ENCODE measurements at places on chromosomes 11 and 22. TPM values are rescaled to one million over a fixed set of nuclear protein-coding genes. Genes with fewer than 3 reads are reported as not detected.
A peak's percentile ranks its signal among the peaks of the same experiment; 100 is the strongest.

The B4GALNT4 gene
- total RNA-seq = 3.3 TPM

The PGA4 gene
- 0.52 TPM for total RNA-seq

The TSKU gene
- total RNA-seq = 38.4 TPM

The HSPB2 gene
- 3.1 TPM for total RNA-seq

The USP2 gene
- 63.6 TPM for total RNA-seq

The DEFB131B gene
- not detected for total RNA-seq

The TH gene
- not detected for total RNA-seq

The EMID1 gene
- 1.2 TPM for total RNA-seq

DNA sequence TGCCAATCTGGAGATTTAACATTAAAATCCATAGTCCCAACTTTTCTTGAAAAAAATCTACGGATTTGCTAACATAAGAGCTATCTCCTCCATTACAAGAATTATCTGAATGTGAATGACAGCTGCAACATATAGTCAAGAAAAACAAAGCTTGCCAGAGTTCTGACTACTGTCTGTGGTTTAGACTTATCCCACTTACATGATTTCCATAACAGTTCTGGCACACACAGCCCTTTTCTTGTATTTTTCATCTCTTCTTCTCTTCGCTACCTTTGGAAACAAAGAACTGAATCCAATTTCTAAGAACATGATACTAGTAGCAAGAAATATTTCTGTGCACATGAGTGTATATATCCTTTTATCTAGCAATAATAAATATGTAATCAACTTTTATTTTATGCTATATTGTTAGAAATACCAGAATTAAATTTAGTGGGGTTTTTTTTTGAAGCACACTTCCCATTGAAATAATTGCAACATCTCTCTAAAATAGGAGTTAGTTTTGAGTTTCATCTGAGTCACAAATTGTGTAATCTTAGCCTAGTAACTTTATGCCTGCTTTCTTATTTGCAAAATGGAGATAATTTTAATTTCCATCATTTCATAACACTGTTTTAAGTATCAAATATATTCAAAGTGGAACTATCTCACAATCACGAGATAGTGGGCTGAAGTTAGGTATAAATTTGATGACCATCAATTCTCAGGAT is 1217.6 kb downstream of the JRKL start:
- no peak for DNase-seq

DNA sequence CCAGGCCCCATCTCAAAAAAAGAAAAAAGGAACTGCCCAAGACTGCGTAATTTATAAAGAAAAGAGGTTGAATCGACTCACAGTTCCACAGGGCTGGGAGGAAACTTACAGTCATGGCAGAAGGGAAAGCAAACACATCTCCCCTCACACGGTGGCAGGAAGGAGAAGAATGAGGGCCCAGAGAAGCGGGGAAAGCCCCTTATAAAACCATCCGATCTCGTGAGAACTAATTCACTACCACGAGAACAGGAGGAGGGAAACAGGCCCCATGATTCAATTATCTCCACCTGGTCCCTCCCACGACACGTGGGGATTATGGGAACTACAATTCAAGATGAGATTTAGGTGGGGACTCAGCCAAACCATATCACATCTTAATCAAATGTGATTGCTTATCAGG is 82.2 kb downstream of the BUD13 start:
- no peak for DNase-seq

- DNase-seq = no peak
Measured at GRCh38 chr11:1197431-1197885, 25.4 kb upstream of the MUC5B start.

DNA sequence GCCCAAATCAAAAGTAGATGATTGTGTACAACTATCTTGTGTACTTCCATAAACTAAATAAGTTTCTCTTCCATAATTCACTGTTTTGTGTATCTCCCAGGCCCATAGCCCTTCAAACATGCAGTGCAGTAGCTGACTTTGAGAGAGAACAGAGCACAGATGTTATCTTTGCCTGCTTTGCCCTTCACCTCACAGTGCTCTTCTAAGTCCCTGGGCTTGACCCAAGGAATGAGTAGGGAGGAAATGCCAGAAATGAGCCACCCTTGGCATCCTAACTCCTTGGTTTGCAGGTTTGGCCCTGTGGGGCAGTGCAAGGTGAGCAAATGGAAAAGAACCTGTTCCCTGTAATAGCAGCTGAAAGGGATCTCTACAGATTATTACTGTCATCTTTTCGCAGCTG is 79.2 kb downstream of the STIM1 start:
- DNase-seq = no peak

GRCh38 chr22:44180706-44181032 is at the start of gene PARVG:
PARVG (plus strand) TSS chr22:44180925; CDS start chr22:44183330, 2,405 bp downstream.
- no peak for DNase-seq

DNA sequence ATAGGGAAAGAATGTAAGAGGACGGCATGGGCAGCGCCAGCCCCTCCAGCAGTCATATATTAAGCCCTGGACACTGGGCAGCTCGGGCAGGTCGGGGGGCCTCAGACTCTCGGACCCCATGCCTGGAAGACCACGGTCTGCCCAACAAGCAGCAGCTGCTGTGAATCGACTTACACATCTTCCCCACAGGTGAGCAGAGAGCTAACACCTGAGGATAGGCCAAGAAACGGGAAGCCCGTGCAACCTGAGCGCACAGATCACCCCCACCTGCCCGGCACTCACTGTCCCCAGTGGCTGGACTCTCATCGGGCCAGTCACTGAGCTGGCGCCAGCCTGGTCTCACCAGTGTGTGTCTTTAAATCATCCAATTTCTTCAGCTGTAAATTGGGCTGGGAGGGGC is 4.7 kb upstream of the TCF20 start:
- DNase-seq = no peak

DNA sequence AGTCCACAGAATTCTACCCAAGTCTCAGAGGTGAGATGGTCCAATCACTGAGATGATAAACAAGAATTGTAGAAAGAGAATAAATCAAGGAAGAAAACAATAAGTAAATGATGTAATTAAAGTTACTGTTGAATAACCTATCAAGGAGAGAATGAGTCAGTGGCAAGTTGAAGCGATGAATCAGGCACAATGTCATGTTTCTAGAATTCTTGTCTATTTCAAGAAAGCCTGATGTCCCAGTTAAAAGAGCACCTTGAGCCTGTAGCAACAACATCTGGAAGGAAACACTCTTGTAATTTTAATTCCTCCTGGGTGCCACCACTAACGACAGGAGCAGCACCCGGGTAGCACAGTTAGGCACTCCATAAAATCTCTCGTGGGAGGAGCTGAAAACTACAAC is 67.9 kb upstream of the SLC35C1 start:
- DNase-seq = no peak

GRCh38 chr22:26553056-26553752 is 36.7 kb downstream of the TPST2 start:
- no peak for DNase-seq

- DNase-seq = no peak
Measured at GRCh38 chr11:109972939-109973338, 120.3 kb upstream of the ZC3H12C start.

DNA sequence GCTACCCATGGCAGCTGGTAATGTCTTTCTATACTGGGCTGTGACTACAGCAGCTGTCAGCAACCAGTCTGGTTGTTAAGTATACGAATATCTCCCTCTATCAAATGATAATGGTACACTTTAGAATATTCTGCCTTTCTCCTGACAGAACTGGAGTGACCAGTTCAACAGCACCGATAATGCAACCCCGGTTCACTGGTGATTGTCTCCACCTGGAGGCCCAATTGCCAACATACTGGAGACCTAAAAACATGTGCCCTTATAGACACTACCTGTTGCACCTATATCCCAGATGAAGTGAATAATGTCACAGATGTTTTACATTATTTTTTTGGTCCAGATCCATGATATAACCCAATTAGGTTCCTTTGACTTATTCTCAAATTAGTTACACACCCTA is 21.1 kb downstream of the OR5P2 start:
- no peak for DNase-seq

GRCh38 chr11:62832336-62833234 is at the start of gene TEX54:
TEX54 (minus strand) TSS chr11:62832841.
- DNase-seq = peak; percentile 33

DNA sequence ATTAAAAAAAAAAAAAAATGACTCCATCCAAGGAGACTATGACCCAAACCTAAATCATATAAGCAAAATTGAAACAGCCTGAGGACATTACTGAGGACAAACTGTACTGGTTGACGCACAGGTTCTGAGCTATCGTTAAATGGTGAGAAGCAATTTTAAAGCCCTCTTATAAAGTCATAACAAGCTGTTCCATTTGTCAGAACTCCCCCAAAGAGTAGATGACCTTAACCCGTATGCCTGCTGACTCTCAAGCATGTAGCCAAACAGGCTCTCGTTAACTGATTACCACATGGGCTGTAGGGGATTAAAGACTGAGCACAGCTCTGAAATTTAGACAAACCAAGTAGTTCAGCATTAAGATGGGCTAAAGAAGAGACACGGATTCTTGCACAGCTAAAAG is 2.2 kb downstream of the CRYAB start:
- DNase-seq = no peak

GRCh38 chr11:2378527-2379210 is 1.6 kb downstream of the CD81 start:
- peak; percentile 42 for DNase-seq

DNA sequence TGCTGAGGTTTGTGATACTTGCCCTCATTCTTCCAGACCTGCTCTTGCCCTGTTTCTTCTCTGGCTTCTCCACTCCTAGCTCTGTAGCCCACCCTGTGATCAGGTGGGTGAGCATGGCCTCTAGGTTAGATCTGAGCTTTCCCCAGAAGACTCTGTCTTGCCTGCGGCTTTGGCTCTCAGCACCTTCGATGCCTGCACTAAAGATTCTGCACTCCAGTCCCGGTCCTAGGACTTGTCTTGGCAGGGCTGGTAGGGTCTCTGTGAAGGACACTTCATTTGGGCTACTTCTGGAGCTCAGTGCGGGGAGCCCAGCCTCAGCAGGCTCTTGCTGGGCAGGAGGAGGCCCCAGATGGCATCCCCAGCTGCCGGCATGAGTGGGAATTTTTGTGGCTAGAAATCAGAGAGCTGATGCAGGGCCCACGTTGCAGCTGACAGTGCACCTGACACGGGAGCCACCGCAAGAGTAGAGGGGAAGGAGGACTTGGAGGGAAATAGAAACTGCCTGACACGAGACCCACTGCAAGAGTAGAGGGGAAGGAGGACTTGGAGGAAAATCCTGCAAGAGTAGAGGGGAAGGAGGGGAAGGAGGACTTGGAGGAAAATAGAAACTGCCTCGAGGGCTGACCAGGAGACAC is 226.9 kb upstream of the B3GAT1 start:
- DNase-seq = no peak

DNA sequence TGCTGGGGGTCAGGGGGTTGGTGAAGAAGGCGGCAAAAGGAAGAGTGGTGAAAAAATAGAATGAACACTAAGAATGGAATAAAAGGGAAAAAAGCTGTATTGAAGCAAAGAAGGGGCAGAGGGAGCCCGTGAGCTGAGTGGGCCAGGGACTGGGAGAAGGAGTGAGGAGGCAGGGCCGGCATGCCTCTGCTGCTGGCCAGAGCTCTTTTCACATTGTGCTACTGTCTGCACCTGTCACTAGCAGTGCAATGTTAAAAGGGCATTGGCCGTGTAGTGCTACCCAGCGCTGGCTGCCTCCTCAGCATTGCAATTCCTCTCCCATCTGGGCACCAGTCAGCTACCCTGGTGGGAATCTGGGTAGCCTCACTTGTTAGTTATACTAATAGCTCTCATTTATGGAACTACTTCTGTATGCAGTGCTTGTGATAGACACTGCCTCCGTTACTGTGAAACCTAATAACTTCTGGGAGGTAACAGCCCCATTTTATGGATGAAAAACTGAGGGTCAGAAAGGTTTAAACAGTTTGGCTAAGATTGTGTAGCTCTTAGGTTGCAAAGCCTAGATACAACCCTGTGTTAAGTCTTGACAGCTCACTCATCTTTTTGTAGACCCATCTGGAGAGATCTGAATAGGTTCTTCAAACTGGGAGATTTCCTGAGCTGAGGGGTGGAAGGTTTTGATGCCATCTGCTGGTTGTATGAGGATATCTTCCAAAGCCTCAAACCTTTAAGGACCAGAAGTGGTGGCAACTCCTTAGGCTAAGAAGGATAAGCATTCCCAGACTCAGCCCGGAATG is 8.5 kb downstream of the YPEL4 start:
- DNase-seq = no peak

DNA sequence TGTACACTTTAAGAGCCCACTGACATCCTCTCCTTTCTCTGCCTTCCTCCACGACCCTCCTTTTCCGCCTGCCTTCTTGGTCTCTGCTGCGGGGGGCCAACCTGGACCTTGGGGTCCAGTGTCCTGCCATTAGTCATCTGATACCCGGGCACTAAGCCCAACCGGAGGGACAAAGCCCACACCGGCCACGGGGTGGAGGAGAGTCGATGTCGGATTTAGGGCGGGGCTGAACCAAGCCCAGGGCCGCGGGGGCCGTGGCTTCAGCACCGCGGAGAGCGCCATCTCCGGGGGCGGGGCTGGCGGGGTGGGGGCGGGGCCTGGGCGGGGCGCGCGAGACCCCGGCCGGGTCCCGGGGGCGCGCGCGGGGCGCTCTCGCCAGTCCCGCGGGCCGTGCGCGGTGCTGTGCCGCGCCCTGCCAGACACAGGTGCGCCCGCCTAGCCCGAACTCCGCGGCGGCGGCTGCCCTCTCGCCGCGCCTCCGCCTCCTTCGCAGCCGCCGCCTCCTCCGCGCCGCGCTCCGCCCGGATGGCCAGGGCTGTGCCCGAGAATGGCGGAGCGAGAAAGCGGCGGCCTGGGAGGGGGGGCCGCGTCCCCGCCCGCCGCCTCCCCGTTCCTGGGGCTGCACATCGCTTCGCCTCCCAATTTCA is at the start of gene MAPK8IP1:
Gene MAPK8IP1 (plus strand): TSS at position 378 of the 647 bp plus-strand sequence. CDS start 170 bp downstream, at position 548.
- no peak for DNase-seq

GRCh38 chr11:65780770-65781151 is at the start of gene AP5B1:
AP5B1 (minus strand) TSS chr11:65780976; CDS start chr11:65780591, 385 bp downstream.
- DNase-seq = peak; percentile 58

GRCh38 chr22:35400501-35400790 is 506 bp downstream of the MCM5 start:
- DNase-seq = no peak

GRCh38 chr11:132691848-132692550 is 840.3 kb downstream of the OPCML start:
- DNase-seq = no peak

GRCh38 chr22:47114813-47115517 is 352.5 kb downstream of the TBC1D22A start:
- no peak for DNase-seq

DNA sequence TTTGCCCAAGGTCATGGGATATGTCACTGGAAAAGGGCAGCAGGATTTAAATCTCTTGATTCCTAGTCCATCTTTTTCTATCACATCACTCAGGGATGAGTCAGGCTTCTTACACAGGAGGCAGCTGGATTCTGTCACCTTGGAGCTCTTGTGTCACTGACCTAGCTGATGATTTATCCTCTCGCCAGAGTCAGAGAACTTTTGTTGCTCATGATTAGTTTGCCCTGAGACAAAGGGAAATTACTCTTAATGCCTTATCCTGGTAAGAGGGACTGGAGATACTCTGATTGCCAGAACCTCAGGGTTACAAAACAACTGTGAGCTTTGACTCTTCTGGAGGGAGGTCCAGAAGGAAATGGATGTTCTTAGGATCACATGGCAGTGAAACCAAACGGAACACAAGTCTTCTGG is 10.1 kb downstream of the COA4 start:
- DNase-seq = no peak

Measured in left colon (tissue), 2 donors.